ENCODE measurements at places on chromosomes 11 and 22.

GRCh38 chr22:20619045-20619892 is 111.9 kb downstream of the MED15 start:
- DNase-seq = no peak

- no peak for DNase-seq
Observed at GRCh38 chr11:12291766-12292165, 85.6 kb upstream of the PARVA start.

GRCh38 chr11:134063124-134063495 is 5.8 kb upstream of the JAM3 start:
- DNase-seq = no peak

DNA sequence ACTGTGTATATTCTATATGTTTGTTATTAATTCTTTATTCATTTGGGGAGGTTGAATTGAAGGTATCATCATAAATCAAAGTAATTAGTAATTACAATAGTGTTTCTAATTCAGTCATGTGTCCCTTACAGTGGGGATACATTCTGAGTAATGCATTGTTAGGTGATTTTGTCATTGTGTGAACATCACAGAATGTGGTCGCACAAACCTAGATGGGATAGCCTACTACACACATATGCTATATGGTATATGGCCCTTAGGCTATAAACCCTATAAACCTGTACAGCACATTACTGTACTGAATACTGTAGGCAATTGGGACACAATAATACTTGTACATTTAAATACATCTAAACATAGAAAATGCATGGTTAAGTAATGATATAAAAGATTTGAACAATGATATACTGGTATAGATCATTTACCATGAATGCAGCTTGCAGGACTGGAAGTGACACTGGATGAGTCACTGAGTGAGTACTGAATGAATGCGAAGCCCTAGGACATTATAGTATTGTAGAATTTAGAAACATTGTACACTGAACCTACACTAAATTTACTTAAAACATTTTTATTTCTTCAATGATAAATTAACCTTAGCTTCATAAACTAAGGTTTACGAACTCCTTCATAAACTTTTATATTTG is 936.2 kb upstream of the CHORDC1 start:
- peak; percentile 41 for DNase-seq

Data from EL (cell line).